GM12878 (cell line): ENCODE measurements at places on chromosomes 11 and 22. TPM values are rescaled to one million over a fixed set of nuclear protein-coding genes. Genes with fewer than 3 reads are reported as not detected.

- no peaks in the 10 kb centered on the region for H3K4me1 ChIP-seq
- no peaks in the 10 kb centered on the region for H3K36me3 ChIP-seq
- no peak for DNase-seq
- H3K4me3 ChIP-seq: no peak overlapping the region
Measured at GRCh38 chr11:102253020-102253715, 64.1 kb upstream of the BIRC3 start.

The MOGAT2 gene
- 0.44 and 0.45 TPM in 2 replicates for total RNA-seq

DNA sequence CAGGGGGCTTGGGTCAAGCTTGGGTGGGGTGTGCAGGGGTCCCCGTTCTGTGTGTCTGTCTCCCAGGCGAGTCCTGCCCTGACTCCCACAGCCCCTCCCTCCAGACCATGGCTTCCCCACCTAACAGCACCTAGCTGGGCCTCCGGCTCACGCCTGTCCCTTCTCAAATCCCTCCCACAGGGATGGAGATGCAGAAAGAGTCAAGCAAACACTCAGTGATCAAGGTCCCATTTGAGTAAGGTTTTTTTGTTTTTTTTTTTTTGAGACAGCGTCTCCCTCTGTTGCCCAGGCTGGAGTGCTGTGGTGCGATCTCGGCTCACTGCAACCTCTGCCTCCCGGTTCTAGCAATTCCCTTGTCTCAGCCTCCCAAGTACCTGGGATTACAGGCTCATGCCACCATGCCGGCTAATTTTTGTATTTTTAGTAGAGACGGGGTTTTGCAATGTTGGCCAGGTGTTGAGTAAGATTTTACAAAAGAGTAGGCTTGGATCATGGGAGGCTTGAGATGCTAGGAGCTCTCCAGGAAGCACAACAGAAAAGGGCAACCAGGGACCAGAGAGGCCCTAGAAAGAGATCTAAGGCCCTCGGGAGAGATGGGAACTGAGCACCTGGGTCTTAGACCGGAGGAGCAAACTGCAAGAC, 5.7 kb downstream of the APOBEC3D start:
- no peak overlapping the region for H3K4me3 ChIP-seq
- peaks cover 2% of the 10 kb centered on the region; the same call in 1 of the 2 replicates for H3K36me3 ChIP-seq
- DNase-seq: no peak
- no peak overlapping the region for H3K27ac ChIP-seq
- peaks cover 7% of the 10 kb centered on the region for H3K4me1 ChIP-seq
- H3K27me3 ChIP-seq: no peaks in the 10 kb centered on the region

DNA sequence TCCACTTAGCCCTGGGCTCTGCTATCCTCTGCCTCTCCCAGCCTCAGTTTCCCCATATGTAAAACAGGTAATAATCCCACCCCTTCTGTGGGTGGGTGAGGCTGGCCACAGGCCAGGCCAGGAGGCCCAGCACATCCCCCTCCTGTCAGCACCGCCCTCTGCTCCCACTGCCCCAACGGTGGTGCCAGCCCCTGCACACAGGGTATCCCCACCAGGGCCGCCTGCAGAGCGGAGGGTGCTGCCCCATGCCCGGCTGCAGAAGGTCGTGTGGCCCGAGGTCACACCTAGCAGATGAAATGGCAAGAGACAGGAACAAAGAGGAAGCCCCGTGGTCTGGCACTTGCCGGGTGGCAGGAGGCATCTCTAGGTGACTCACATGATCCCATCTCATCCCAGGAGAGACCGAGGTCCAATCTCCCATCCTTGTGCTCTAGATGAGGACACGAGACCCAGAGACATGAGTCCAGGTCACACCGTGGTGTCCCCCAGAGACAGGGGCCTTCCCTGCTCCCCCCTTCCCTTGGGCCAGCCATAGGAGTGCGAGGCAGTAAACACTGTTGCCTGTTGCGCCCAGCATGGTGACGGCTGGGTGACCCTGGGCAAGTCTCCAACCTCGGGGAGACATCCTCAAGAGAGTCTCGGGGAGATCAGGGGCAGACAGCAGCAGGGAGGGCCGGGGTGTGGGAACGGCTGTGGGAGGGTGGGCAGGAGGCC, 27.2 kb upstream of the PPARA start:
- H3K4me1 ChIP-seq: no peaks in the 10 kb centered on the region
- no peak overlapping the region for H3K27ac ChIP-seq
- no peaks in the 10 kb centered on the region for H3K36me3 ChIP-seq
- H3K4me3 ChIP-seq: no peak overlapping the region

GRCh38 chr11:81342966-81343365, 1390.7 kb downstream of the FAM181B start:
- H3K36me3 ChIP-seq: no peaks in the 10 kb centered on the region
- H3K27me3 ChIP-seq: no peaks in the 10 kb centered on the region
- H3K4me3 ChIP-seq: no peak overlapping the region
- H3K27ac ChIP-seq: no peak overlapping the region

GRCh38 chr11:41235668-41236067, 223.8 kb downstream of the LRRC4C start:
- no peaks in the 10 kb centered on the region for H3K27me3 ChIP-seq
- H3K27ac ChIP-seq: no peak overlapping the region
- no peak overlapping the region for H3K4me3 ChIP-seq

DNA sequence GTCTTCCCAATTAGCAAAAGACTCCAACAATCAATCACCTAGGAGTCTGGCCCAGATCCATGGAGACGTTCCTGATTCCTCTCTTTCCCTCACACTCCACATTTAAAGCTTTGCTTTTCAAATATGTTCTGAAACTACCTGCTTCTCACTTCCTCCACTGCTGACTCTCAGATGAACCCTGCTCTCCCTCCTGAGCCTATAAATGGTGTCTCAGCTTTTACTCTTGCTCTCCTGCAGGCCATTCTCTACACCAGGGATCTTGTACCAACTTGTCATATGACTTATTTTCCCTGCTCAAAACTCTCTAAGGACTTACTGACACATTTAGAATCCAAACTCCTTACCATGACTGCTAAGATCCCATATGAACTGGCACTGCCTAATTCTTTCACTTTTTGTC, 138.4 kb upstream of the DDI1 start:
- no peaks in the 10 kb centered on the region for H3K36me3 ChIP-seq
- DNase-seq: peak; percentile 40
- peak overlapping the region; percentile 73 for H3K27ac ChIP-seq
- no peaks in the 10 kb centered on the region for H3K27me3 ChIP-seq
- peaks cover 37% of the 10 kb centered on the region for H3K4me1 ChIP-seq

DNA sequence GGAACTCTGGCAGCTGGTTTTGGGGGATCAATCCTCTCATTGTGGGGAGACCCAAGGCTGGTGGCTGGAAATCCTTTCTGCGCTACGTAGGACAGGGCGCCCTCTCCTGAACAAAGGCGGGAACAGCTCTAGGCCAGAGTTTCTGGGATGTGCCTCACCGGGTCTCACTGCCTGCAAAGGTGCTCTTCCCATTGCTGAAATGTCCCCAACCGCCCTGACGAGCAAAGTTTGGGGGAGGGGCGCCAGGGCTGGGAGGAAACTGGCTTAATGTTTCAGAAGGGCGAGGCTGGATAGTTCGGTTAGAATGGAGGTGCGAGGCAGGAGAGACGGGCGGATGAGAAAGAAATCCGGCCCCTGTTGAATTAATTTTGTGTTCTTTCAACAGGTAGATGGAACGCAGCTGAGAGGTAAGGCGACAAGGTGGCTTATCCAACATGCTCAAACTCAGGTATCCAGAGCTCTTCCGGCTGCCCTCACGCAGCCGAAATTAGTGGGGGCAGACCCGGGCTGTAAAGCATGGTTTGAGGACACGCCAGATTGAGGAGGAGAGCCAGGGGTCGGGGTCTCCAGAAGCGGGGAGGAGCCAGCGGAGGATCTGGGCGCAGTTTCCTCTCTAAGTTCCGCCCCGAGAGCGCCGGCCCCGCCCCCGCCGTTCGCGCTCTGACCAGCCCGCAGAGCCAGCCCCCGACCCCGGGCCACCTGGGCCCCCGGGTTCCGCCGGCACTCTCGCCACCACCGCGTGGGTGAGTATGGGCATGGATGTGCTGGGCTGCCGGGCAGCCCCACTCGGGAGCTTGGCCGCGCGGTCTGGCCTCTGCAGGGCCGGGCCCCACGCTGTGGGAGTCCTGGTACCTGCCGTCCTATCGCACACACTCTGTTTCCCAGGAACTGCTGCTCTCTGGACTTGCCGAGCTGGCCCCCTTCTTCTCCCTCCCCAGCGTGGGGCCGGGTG, at the start of gene PGAP2:
Gene PGAP2, plus strand, starts transcription at position 652 of the 952 bp plus-strand sequence. CDS start 2,700 bp downstream, outside the sequence.
- H3K27me3 ChIP-seq: no peaks in the 10 kb centered on the region
- peak within 1 kb of the TSS; percentile 92 for H3K4me3 ChIP-seq
- no peak for DNase-seq
- H3K4me1 ChIP-seq: no peaks in the 10 kb centered on the region
- peak within 1 kb of the TSS; percentile 57 for H3K27ac ChIP-seq
- no peaks in the 10 kb centered on the region; the same call in 1 of the 2 replicates for H3K36me3 ChIP-seq

The TMEM45B gene
- total RNA-seq: 0.13 TPM in 1 of 2 replicates, not detected in the other

DNA sequence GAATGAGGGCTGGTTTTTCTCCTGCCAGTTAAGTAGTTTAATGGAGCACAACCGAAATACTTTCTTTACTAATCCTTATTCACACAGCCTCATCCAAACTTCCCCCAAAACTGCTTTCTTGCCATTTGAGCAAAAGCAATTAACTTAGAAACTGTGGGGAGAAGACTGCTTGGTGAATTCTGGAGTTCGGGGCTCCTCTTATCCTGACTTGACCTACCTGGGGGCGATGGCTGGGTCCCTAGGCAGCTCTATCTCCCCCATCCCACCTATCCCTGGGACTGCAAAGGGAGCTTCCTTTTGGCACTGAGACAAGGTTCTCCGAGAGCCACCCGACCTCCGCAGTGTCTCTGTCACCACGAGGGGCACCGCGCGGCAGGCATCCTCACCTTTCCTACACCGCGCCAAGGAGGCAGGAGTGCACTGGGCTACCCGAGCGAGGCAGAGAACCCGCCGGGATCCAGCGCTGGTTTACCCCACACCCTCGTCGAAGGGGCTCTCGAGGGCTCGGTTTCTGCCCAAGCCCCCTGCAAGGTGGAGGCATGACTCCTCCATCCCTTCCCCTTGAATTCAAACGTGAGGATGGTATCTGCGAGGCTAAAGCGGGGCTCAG, 759 bp downstream of the DESI1 start:
- H3K4me1 ChIP-seq: peaks cover 5% of the 10 kb centered on the region
- DNase-seq: no peak
- H3K36me3 ChIP-seq: peaks cover 2% of the 10 kb centered on the region; the same call in 1 of the 2 replicates
- peak overlapping the region; percentile 95 for H3K4me3 ChIP-seq
- no peaks in the 10 kb centered on the region for H3K27me3 ChIP-seq
